Cerebellum (tissue), 4 donors: ENCODE measurements at places on chromosomes 4 and X. TPM values are rescaled to one million over a fixed set of nuclear protein-coding genes. Genes with fewer than 3 reads are reported as not detected.

- no peak for DNase-seq
These were observed 40.4 kb upstream of the PAPSS1 start for GRCh38 chr4:107760281-107760947.

GRCh38 chr4:55078987-55079386 is 46.4 kb downstream of the KDR start:
- no peak for DNase-seq

GRCh38 chrX:54178100-54178940 is 4.7 kb downstream of the FAM120C start:
- no peak for DNase-seq

- no peak for DNase-seq
These were observed 8.3 kb upstream of the FGFBP2 start for GRCh38 chr4:15971068-15971801.

DNA sequence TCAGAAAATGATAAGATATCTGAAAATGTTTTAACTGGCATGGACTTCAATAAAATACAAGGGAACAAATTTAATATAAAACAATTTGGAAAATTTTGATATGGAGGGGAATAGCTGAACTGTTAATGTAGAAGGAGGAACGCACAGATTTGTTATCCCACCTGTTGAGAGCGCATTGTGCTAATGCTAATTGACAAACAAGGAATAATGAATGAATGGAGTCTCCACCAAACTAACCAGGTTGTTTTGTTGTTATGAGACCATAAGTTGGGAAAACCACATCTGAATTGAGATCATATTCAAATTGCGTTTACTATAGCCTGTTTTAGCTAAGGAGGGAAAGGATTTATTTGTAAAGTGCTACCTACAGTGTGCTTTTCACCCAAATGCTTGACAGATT is 195.6 kb downstream of the ADGRL3 start:
- no peak for DNase-seq

DNA sequence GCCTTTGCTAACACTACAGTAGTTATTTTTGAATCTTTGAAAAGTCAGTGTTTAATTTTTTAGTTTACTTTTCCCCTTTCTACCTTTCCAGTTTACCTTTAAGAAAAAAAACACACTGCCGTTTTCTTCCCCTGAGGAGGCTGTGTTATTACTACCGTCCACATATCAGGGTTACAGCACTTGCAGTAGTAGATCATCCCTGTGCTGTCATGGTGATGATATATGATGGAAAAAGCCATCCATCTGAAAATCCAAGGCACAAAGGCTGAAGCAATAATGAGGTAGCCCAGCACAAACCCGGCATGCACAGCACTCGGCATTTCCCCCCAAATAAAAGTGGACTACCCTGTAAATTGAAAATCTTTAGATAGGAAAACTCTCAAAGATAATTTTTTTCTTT is 258.7 kb downstream of the CXXC4 start:
- no peak for DNase-seq

GRCh38 chrX:41353985-41354384 is 20.0 kb downstream of the DDX3X start:
- DNase-seq: no peak

- no peak for DNase-seq
These were observed 47.2 kb upstream of the RBPJ start for GRCh38 chr4:26273616-26273980.

- DNase-seq: no peak
These were observed 14.7 kb upstream of the C1QTNF7 start for GRCh38 chr4:15413010-15413622.

GRCh38 chrX:136194536-136194935 is 47.2 kb downstream of the FHL1 start:
- no peak for DNase-seq

DNA sequence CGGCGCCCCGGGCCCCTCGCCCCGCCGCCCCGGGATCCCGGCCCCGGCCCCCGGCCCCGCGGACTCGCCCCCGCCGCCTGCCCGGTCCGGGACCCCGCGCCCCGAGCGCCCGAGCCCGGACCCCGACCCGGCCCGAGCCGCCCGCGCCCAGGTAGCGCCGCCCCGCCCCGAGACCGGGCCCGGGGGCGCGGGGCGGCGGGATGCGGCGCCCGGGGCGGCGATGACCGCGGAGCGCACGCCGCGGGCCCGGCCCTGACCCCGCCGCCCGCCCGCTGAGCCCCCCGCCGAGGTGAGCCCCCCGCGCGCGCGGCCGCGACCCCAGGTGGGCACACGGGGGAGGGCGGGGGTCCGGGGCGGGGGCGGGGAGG is 224 bp downstream of the FGFRL1 start:
- DNase-seq: no peak

GRCh38 chr4:10461850-10462400 is 4.7 kb upstream of the ZNF518B start:
- DNase-seq: no peak

PDCL2 gene
- not detected for total RNA-seq

DNA sequence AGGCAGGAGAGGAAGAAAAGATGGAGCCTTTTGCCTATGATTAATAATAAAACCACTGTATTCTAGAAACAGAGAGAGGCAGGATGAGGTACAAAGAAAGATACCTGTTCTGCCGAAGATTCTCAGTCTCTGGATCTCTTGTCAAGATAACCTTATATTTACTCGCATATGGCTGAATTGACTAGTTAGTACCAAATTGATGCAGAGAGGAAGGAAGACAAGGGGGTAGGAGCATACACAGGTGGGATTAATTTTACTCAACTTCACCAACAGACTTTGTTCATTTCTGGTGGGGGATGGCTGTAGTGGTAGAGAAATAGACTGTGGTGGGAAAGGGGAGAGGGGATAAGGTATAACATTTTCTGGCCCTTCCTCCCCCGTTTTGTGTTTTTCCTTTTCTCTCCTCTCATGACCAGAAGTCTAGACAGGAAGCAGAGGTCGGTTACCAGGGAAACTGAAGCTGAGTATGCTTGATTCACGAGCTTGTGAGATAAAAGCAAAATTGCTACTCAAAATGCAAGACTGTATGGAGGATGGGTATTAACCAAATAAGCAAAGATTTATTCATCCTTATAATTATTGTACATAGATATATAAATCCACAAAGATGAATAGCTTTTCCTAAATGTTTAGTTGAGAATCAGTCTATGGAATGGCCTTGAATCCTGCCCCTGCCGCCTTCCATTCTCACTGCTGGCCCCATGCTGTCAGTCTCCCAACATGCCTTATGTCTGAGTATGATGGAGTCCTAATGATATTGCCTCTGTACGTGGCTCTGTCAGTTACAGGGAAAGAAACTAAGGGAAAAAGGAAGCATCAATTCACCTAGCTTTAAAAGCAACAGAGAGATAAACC is 17.8 kb upstream of the PAGE2B start:
- DNase-seq: peak; percentile 2

AREG gene
- not detected for total RNA-seq

- no peak for DNase-seq
These were observed 30.1 kb downstream of the ADGRA3 start for GRCh38 chr4:22485737-22486136.

DNA sequence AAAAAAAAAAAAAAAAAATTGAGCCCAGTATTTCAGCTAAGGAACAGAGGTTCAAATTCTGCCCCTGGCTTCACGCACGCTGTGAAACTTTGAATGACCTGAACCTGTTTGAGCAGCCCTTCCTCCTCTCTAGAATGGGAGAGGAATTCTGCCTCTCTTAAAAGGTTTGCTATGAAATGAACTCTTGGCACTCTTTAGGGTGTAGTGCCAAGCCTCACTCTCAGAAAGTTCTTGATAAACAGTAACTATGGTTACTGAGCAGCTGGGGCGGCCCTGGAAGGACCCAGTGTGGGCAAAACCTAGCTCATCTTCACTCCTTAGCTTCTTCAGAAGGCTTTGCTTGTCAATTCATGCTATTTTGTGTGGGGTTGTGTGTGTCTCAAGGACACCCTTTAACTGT is 73.7 kb downstream of the GEMIN8 start:
- no peak for DNase-seq

GRCh38 chrX:24347881-24348280 is 12.6 kb upstream of the SUPT20HL1 start:
- no peak for DNase-seq

- DNase-seq: no peak
These were observed 124.9 kb downstream of the STOX2 start for GRCh38 chr4:184030036-184030435.

GRCh38 chr4:27368781-27369180 is 508.1 kb downstream of the STIM2 start:
- DNase-seq: no peak

LIMCH1 gene
- 50.8 TPM for total RNA-seq
